Fibroblast of villous mesenchyme (primary cell): ENCODE measurements at places on chromosomes 13 and 19. TPM values are rescaled to one million over a fixed set of nuclear protein-coding genes. Genes with fewer than 3 reads are reported as not detected.

The SHANK1 gene
- 7.4 and 7.8 TPM in 2 replicates for total RNA-seq

The LENG9 gene
- total RNA-seq: 5.2 and 7.1 TPM in 2 replicates

DNA sequence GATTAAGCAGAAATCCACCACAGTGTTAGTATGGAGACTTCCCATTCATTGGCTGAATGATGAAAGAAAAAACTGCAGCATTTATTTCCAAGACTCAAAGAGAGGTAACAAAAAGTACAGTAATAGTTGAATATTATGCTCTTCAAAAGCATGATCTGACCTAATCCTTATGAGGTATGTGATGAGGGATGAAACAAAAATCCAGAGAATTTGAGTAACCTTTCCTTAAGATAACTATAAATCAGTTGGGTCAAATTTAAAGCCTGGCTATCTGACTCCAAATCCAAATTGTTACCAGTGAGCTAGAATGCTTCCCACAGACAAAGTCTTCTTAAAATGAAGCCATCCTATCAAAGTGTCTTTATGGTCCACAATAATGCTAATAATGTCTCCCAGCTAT is 38.1 kb downstream of the NUFIP1 start:
- no peak for DNase-seq

- DNase-seq: peak; percentile 4
These were observed 2301.2 kb downstream of the PCDH9 start for GRCh38 chr13:64928696-64929499.

GRCh38 chr13:22800526-22801401 is 380.0 kb upstream of the SGCG start:
- peak; percentile 39 for DNase-seq

DNA sequence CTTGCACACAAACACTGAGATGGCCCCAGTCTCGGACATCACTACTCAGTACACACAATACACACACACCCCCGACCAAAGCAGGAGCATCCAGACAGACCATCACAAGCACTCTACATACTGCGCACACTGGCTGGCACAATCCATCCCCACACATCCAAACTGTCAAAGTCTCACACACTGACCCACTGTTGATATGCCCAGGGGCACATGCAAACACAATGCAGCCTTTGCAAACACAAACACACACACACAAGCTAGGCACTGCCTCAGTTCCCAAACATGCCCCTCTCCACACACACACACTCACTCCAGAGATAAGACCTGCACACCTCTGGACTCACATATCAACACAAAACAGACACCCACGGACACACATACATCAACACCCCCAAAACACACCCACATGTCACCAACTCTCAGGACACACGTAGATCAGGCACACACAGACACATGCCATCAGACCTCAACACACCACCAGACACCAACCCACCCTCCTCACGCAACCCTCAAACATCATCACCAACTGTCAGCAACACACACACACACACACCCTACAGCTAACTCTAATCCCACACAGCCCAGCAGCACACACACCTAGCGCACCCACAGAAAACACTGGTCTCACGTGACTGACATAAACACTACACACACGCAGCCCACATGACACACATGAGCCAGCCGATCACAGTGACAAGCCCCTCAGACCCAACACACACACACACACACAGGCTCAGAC is 1.9 kb downstream of the BBC3 start:
- peak; percentile 51 for DNase-seq

GRCh38 chr13:31629085-31629780 is 110.1 kb upstream of the RXFP2 start:
- DNase-seq: no peak

DNA sequence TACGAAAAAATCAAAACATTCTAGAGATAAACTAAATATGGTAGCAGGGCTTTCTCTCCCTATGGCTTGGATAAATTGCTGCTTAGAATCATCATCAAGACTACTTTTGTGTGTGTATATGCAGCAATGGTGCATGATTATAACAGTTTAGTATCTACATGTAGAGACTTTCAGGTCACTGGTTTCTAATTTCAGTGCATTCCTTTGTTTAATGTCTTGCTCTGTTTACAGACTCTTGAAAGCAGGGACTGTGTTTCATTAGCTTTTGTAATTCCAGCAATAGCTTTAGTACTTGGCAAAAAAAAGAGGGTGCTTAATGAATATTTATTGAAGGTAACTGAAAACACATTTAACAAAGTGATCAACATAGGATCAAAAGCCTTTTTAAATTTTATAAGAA is 420.7 kb downstream of the PCDH9 start:
- DNase-seq: peak; percentile 1

DNA sequence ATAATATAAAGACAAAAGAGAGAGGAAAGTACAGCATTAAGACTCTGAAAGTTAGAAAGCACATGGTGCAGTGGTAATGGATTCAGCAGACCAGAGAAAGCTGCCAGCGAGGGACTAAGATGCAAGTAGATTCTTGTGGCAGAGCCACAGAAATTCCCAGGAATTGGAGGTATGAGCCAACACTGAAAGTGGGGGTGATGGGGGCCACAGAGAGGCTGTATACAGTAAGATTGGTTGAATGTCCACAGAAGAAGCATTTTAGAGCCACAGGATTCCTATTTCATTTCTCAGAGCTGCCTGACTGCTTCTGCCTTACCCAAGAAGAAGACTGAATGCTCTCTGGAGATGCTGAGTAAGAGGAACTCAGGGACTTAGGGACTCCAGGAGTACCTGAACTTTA is 295.0 kb downstream of the LMO7 start:
- DNase-seq: no peak

DNA sequence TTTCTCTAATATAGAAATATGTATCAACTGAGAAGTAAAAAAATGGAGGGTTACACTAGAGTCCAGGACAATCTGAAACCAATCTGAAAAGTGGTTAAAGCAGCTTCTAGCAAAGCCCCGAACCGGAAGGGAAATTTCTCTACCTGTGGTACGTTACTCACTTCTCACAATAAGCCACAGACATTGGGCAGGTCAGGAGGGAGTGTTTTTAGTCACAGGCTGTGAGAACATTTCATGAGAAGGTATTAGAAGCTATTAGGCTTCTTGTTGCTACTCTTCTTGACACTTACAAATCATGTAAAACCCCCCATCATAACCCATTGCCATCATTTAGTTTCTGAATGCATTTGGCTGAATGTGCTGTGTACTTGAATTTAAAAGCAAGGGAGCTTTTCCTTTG is 120.9 kb downstream of the NUFIP1 start:
- no peak for DNase-seq
